Hematopoietic multipotent progenitor cell treated with erythropoietin and hydrocortisone succinate and interleukin-3 and kit ligand, for 8 days (in vitro differentiated cells): ENCODE measurements at places on chromosomes 5 and 9.
A peak's percentile ranks its signal among the peaks of the same experiment; 100 is the strongest.

DNA sequence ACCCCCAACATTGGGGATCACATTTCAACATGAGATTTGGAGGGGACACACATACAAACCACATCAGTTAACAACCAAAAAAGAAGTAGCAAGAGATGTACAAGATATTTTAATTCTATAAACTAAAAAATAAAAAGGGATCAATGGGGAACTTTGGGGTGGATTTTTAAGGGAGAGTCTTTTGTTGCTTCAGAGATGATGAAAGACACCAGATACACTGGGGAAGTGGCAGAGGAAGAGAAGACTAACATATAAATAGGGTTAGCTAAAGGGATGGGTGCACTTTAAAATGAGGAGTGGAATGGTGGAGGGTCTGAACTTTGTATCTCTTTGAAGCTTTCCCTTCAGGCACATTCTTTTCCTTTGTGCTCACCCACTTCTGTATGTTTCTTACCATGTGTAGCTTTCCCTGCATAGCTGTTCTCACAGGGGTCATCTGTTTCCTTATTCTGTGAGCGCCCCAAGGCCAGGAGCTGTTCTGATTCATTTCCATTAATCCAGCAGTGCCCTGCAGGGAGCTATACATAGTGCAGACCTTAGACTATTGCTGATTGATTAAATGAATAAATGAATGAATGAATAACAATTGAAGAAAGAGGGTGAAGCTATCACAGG, 531.6 kb upstream of the KLF4 start:
- DNase-seq, result no peak

DNA sequence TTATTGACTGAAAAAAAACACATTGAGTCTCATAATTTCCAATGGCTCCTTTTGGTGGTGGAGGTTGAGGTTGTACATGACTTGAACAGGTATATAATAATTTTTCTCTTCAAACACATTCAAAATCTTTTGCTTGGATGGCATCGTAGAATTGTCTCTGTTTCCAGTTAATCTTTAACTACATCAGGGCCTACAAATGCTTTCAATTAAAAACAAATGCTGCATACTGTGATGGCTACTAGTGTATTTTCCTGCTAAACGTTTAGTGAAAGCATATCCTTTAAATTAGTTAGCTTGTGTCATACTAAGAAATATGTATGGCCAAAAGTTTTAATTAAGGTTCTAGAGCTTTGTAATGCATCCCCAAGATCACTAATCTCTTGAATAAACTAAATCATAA, 313.8 kb downstream of the SLF1 start:
- DNase-seq, result no peak

- no peak for DNase-seq
Observed at GRCh38 chr5:522116-522515, 2.1 kb downstream of the SLC9A3 start.

DNA sequence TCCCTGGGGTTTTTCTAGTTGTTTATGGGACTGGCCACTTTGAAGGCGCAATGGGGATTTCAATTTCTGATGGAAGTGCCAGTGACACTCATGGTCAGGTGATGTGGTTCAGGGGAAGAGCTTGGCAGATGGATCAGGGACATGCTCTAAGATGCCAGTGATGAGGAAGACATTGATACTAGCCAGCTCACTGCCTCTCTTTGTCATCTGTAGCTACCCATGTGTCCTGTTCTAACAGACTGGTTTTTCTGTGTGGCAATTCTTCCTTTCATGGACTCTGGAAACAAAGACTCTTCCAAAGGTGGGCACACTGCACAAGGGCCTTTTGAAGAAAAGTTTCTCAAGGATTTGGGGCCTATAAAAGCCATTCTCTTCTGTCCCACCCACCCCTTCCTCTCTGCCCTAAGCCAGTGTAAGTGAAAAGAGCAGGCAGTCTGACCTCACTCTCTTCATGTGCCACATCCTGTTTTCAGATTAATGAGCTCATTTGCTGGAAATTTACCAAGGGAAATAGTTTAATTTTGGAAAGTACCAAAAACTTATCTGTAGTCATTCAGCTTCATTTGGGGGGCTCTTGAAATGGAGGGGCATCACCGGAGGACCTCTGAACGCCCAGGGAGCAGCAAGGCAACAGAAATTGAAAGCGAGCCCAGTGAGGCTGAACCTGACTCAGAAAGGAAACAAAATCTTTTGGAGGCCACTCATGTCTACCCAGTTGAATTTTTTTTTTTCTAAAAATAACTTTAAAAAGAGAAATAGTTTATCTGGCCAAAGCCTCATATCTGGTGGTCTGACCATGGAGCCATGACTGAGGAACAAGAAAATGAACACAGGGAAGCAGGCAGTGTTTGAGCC, 4.9 kb upstream of the TRAF1 start:
- no peak for DNase-seq

- no peak for DNase-seq
Observed at GRCh38 chr5:92640340-92640739, 940.7 kb downstream of the NR2F1-AS1 start.

DNA sequence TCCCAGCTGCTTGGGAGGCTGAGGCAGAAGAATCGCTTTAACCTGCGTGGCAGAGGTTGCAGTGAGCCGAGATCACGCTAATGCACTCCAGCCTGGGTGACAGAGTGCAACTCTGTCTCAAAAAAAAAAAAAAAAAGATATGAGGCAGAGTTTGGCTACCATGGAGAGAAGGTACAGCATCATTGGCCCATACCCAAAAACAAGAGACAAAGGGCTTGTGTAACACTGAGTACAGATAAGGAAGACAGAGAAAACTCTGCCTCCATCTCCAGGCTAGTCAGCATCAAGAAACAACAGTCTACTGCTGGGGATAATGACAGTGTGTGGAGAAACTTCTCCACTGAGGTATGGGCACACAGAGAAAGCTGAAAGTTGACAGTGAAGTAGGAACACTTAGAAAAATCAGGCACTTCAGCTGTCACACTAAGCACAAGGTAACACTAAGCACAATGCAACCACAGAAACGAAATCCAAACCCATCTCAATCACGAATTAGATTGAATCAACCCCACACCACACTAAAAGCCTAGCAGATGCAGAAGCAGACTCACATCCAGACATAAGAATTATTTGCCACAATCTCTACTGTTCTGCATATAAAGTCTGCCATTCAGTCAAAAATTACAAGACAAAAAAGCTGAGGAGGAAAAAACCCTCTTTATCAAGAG, 10.5 kb downstream of the PJA2 start:
- DNase-seq, result peak; percentile 74

DNA sequence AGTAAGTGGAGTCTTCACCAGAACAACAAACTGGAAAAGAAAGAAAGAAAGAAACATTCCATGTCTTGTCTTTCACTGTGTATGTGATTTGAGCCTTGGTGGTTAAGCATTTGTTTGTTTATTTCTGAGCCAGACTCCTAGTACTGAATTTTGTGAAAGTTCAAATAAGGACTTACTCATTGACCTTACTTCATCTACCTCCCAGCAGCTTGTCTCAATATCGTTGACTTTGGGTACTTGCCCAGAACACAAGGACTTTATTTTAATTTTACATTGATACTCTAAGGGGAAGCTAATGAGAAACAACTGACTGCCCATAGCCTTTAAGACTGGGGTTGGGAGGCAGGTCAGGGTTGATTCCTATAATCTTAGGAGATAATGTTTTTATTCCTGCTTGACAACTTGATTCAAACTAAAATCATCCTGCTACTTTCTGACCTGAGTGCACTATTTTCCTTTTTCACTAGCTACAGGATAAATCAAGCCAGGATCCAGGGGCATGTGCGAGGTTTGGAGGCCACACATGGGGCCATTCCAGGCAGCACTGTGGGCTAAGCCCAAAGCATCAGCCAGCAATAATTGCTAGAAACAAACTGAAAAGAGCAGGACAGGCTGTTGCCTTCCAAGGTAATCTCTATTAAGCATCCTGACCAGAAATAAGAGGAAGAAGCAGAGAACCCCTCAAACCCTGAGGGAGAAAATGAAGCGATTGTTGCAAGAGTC, 138.9 kb upstream of the RUSC2 start:
- no peak for DNase-seq

DNA sequence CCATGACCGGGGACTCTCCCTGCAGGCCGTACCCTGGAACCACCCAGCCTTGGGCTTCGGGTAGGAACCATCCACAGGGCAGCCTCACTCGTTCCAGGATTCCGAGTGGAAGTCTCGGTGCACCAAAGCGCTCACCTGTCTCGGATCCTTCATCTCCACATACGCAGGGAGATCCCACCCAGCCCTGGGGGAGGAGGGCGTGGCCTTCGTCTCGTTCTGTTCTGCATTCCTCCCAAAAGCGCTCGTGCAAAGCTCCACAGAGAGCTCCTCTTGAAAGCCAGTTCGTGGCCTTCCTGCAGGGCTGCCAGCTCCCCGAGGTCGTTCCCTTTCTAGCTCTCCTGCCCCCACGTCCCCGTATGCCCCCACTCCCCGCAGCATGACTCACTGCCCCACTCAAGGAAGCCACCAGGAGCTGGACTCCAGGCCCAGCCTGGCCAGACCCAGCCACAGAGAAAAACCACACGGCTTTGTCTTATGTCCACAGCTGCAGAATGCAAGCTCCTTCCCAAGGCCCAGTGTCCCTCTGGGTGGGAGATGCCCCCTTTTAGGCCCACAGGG, 65.0 kb upstream of the SARDH start:
- DNase-seq, result no peak

GRCh38 chr9:35660966-35661415, 2.9 kb downstream of the CCDC107 start:
- peak; percentile 19 for DNase-seq

DNA sequence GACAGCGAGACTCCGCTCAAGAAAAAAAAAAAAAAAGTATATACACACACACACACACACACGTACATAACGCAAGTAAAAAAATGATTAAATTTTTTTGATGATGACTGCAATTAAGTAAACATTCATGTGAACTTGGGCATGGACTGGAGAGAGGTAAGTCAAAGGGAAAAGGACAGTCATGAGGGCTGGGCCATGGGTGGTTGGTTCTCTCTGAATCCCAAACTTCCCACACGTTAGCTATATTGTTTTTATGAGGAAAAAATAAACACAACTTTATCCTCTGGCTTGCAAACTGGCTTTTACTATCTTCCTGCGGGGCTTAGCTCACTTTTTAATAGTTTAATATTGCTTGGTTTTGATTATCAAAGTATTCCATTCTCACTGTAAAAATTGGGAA, 53.7 kb downstream of the GOLM1 start:
- no peak for DNase-seq

DNA sequence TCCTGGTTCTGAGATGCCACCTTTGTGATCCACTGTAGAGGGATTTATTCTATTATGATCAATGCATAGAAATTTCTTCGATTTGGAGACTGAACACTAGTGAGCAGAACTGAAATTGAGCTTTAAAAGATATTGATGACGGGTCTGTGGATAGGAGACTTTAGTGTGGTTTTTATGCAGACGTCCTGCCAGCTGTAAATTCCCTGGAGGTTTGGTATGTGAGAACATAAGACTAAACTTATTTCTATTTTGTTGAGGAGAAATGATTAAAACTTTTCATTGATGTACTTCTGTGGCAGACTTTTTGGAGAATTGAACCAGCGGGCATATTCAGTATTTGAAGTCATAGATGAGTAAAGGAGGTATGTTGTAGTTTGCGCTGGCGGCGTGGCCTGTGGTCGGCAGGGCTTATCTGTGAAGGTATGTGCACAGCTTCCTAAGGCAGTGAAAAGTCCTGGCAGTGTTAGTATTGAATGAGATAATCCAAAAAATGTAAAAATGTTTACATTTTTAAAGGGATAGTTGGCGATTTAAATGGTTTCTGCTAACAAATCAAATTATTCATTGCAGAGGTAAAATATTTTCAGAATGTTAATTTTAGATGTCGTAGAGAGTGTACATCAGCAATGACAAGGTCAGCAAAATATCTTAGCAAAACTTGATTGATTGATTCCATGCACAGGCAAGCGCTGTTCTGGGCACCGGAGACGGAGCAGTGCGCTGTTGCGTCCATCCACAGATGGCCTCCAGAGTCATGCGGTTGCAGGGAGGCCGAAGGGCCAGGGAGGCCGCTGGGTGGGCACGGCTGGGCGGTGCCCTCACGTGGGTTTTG, 20.4 kb downstream of the TENT4A start:
- DNase-seq, result peak; percentile 45

- DNase-seq, result peak; percentile 72
Observed at GRCh38 chr9:27428551-27428950, 95.5 kb upstream of the IFNK start.

DNA sequence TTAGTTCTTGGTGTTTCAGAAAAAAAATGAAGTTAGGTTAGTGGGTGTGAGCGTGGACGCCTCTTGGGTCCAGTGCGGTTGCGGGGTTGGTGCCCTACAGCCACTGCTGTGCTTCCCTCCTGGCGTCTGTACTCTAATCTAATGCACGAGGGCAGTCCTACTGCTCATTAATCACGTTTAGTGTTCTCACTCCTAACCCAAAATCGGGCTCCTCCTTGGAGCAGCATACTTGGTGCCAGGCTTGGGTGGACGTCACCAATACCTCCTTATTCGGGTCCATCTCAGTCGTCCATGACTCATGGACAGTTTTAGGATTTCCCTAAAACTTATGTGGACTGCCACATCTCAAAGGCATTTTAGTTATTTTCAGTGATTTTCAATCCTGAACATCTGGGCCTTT, 41.6 kb downstream of the TRIO start:
- no peak for DNase-seq

DNA sequence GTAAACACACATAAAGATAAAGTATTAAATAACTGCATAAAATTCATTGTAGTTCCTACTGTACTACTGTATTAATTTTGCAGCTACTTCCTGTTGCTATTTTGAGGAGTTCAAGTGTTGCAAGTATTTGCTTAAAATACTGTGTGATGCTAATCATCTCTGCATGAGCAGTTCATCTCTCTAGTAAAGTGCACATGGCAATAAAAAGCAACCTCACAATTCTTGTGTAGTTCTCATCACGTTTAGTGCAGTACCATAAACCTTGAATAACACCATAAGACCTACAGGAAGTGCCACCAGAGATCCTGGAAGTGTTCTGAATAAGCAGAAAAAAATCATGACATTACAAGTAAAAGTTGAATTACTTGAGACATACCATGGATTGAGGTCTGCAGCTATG, 34.6 kb downstream of the CPLANE1 start:
- DNase-seq, result no peak

- DNase-seq, result no peak
Observed at GRCh38 chr9:16625161-16625631, 245.3 kb downstream of the BNC2 start.

DNA sequence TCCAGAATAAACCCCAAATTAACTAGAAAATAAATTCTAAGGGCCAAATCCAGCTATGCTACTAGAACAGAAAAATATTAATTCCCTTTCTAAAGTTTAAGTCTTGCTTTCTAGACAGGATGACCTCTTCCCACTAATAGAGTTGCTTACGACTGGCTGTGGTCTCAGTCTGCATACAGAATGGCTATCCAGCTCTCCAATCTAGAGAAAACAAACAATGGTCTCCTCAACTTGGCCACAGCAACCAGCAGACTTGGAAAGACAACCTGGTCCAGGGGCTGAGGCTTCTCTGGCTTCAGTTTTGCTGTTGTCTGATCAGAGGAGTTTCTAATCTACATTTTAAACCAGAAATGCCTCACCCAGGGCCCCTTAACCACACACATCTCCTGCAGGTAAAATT, 28.9 kb downstream of the RASEF start:
- no peak for DNase-seq

DNA sequence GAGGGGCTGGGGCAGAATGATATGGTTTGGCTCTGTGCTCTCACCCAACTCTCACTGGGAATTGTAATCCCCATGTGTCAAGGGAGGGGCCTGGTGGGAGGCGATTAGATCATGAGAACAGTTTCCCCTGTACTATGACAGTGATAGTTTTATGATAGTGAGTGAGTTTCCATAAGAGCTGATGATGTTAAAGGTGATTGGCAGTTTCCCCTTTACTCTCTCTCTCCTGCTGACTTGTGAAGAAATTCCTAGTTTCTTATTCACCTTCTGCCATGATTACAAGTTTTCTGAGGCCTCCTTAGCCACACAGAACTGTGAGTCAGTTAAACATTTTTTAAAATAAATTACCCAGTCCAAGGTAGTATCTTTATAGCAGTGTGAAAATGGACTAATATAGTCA, 120.4 kb upstream of the CDH9 start:
- no peak for DNase-seq
